ENCODE measurements at places on chromosomes 1 and 21. TPM values are rescaled to one million over a fixed set of nuclear protein-coding genes. Genes with fewer than 3 reads are reported as not detected.

TMEM200B gene
- total RNA-seq: 11.3 TPM

GRCh38 chr1:164662462-164662861, 103.5 kb downstream of the PBX1 start:
- no peak for DNase-seq

CCDC185 gene
- total RNA-seq: not detected

DNA sequence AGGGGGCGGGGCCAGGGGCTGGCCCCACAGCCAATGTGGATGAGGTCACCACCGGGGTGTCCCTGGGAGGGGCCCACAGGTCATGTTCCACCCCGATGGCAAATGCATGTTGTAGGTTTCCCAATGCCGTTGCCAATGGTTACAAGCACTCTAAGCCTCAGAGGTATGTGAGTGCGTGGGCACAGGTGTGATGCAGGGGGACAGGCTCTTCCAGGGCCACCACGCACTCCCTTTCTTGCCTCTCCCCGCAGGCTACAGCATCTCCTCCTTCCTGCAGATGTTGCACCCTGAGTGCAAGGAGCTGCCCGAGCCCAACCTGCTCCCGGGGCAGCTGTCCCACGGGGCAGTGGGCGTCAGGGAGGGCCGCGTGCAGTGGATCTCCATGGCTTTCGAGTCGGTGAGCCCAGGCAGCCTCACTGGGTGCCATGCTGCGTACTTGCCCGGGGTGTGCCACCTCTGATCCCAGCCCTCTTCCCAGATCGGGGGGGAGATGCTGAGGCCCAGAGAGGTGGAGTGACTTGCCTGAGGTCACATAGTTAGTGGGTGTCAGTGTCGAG, 52.4 kb downstream of the DISP3 start:
- no peak for DNase-seq

LYSMD1 gene
- 5.0 TPM for total RNA-seq

TMCC2 gene
- total RNA-seq: 2.7 TPM

GRCh38 chr1:7014640-7014930, 229.3 kb downstream of the CAMTA1 start:
- no peak for DNase-seq

RBM11 gene
- not detected for total RNA-seq

SNRNP40 gene
- 91.8 TPM for total RNA-seq

DNA sequence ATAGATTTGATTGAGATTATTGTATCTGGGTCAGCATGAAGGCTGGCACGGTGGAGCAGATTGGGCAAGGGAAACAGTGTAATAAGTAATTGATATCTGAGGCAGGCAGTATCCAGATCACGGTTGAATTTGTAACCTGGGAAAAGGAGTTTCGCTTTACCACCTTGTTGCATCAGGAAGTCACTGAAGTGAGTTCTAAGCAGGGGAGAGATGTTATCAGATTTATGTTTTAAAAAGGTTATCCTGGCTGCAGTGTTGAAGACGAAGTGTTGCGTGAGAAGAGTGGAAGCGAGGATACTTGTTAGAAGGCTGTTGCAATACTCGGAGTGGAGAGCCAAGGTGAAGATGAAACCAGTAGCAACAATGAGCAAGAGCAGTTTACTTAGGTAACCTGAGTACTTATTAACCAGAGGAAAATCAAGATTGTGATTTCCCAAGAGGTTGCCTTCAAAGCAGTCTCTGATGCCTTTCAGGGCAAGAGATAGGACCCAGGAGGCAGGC, 77.8 kb downstream of the LHX9 start:
- no peak for DNase-seq

GRCh38 chr21:45091550-45092322, 17.4 kb downstream of the ADARB1 start:
- no peak for DNase-seq

DNA sequence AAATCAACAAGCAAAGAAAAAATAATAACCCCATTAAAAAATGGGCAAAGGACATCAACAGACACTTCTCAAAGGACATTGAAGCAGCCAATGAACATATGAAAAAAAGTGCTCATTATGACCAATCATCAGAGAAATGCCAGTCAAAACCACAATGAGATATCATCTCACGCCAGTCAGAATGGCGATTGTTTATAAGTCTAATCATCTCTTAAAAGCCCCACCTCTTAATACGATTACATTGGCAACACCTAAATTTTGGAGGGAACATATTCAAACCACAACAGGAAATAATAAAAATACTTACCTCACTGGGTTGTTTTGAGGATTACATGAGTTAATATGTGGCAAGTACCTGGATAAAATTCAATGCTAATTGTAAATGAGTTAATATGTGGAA, 57.1 kb upstream of the PLPPR4 start:
- no peak for DNase-seq

DNAJC6 gene
- 9.0 TPM for total RNA-seq

TIE1 gene
- not detected for total RNA-seq

All from HCT116 (cell line).